LoVo (cell line): ENCODE measurements at places on chromosomes 5 and 9.

GRCh38 chr9:96467784-96468183 is 17.8 kb downstream of the HABP4 start:
- DNase-seq: no peak

DNA sequence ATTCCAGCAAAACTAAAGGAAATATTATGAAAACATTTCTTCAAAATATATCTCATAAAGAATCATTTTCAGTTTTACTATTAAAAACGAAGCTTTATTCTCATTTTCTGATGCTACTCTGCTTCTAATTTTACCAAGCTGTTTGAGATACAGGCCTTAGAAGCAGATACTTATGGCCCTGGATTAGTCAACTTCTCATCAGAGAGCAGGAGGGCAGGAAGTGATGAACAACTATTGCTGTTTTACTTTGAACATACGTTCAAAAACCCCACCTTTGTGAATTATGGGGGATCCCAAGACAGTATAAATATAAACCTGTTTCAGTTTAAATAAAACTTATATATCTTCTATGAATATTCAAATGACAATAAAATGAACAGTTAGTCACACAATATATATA is 16.0 kb downstream of the MPDZ start:
- DNase-seq: no peak

- no peak for DNase-seq
These were observed 42.8 kb downstream of the WWC1 start for GRCh38 chr5:168334280-168334679.

DNA sequence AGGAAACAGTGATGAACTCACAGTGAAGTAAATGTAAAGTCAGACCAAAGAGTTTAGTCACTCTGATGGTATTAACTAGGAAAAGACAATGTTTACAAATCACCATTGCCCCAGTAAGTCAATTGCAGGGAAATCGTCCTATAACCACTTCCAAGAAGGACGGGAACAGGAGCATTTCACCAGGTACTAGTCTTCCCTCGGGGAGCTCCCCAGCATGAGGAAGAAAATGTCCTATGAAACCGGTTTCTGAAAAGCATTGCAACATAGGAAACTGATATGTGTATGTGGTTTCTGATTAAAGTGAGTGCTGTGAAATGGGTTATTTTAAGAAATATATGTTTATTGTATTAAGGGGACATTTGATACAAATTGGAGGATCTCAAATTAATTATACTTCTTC is 626.7 kb upstream of the ADAMTS16 start:
- no peak for DNase-seq

DNA sequence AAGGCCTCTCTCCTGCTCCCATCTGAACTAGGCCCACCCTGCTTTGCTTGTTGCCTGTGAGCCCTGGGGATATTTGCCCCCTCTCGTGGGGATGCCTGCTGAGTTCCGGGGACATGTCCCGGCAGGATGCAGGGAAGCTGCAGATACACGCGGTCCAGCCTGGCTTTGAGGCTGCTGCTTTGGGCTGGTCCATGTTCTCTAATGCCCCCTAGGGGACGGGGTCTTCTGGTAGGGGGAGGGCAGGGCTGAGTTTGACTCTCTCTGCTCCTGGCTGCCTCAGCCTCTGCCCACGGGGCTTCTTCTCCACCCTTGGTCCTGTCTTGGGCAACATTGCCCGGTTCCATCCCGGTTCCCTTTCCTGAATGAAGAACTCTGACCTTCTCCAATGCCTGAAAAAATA is 84.9 kb upstream of the ASS1 start:
- DNase-seq: no peak

DNA sequence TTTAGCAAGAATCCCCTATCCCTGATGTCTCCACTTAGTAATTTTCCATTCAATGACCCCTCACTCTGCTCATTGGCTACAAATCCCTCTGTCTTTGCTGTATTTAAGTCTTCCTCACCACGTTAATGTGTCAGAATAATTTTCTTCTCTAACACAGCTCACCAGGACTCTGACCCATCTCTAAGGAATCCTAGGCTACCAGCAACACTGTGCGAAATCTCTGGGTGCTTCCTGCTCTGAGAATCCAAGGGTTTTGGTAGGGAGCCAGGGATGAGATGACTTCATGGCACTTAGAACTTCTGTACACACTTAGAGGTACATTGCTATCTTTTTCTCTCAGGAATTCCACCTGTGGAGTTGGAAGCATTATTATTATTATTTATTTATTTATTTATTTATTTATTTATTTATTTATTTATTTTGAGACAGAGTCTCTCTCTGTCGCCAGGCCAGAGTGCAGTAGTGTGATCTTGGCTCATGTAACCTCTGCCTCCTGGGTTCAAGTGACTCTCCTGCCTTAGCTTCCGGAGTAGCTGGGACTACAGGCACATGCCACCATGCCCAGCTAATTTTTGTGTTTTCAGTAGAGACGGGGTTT is 53.5 kb downstream of the FOXI1 start:
- no peak for DNase-seq

- DNase-seq: peak; percentile 13
These were observed 171.6 kb downstream of the PAX5 start for GRCh38 chr9:36862206-36863145.

DNA sequence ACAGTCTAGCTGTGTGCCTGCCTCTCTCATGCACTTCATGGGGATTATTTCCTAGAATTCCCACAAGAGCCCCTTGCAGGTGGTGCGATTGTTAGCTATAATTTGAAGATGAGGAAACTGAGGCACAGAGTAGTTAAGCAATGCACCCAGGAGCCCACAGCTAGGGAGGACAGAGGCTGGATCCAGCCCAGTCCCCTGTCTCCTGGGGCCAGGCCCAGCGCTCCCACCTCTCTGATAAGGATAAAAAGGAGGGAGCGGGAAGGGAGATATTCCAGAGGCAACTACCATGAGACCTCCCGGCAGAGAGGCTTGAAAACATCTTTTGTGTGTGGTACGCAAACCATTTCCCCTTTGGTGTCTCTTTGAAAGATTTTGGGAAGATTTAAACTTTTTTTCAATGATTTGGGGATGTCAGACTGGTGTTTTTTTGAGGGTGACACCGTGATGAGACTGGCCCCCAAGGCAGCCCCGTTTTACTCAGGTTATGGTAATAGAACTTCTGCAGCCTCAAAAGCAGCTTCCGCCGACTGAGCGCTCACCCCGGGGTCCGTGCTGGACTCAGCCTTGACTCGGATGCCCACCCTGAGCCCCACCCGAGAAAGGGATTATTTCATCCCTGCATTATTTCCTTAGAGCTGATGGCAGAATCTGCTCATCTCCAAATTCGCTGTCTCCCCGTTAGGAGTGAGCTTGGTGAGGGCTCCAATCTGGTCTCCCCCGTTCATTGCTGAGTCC is 144.7 kb upstream of the IER5L start:
- no peak for DNase-seq

GRCh38 chr5:78630047-78630446 is 18.5 kb downstream of the LHFPL2 start:
- DNase-seq: no peak

GRCh38 chr5:62568800-62569432 is 9.7 kb upstream of the LRRC70 start:
- no peak for DNase-seq
